ENCODE measurements at places on chromosomes 13 and 19.

DNA sequence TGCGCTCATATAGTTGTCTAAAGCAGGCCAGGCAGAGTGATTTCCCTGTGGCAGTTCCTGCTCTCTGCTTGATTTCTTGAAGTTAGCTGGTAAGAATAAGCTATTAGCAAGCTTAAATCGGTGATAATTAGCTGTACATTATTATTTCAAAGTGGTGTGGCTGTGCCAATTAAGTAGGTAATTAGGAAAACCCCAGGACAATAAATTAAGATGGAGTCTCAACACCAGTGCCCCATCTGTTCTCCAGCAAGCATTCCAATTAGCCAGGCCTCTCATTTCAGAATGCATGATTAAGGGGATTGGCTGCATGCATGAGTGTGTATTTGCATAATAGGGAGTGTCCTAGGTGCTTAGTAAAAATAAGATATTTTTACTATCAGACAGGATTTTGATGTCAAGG lies 342.3 kb downstream of the GPC5 start:
- DNase-seq = no peak

- no peak for DNase-seq
Observed at GRCh38 chr19:33828266-33829075, 31.8 kb downstream of the KCTD15 start.

GRCh38 chr19:14718522-14719116 lies 28.8 kb downstream of the ZNF333 start:
- DNase-seq = no peak

DNA sequence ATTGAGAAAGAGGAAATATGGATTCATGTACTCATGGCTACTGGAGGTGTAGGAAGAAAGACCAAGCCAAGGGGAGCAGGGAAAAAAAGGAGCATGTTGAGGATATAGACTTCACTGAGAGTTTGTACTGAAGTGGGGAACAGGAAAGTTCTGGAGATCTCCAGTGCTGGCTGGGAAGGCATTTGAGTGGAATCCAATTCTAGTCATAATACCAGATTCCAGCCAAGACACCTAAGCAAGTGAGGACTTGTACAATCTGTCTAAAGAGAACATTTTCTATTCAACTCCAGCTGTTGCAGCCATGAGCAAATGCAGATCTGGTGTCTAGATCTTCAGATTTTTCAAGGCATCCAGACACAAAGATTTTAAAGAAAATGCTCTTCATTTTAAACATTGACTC lies 412.5 kb downstream of the OXGR1 start:
- DNase-seq = no peak

DNA sequence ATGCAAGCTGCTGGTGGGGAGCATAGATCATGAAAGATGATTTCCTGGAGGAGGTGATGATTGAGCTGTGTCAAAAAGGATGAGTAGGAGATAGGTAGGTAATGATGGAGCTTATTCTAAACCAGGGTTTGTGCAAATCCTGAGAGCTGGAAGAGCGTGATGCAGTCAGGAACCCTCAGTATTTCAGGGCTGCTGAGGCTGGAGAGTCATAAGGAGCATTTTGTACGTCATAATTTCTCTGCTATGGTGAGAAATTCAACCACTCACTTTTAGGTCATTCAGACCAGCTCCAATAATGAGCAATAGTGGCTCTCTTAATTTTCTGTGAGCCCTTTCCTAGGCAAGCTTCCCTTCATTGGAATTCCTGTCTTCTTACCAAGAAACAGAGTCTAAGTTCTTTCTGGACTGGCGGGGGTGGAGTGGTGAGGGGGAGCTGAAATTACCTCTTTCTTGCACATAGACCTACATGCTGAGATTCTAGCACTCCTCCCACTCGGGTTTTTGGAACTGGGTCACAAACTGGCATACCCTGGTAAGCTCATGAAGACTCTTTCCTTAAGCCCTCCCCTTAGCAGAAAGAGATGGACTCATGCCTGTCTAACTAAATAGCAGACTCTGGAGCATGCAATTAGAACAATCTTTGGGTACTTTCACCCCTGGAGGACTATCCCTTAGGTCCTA lies 62.2 kb upstream of the MYCBP2 start:
- no peak for DNase-seq

DNA sequence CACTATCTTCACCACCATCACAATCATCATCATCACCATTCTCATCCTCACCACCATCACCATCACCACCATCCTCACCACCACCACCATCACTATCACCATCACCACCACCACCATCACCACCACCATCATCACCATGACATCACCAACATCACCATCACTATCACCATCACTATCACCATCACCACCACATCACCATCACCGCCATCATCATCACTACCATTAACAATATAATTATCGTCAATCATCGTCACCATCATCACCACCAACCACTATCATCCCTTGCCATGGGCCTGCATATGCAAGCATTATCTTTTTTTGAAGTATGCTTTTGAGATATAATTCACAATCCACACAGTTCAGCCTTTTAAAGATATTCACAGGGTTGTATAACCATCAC lies 7.6 kb upstream of the PPP6R1 start:
- DNase-seq = no peak
